Hematopoietic multipotent progenitor cell (in vitro differentiated cells): ENCODE measurements at places on chromosomes 11 and 22. TPM values are rescaled to one million over a fixed set of nuclear protein-coding genes. Genes with fewer than 3 reads are reported as not detected.

PDGFD gene
- total RNA-seq, result 8.3 TPM

ESAM gene
- 5.4 TPM for total RNA-seq

POU2AF3 gene
- total RNA-seq, result not detected

GPR152 gene
- total RNA-seq, result 0.27 TPM

SLC36A4 gene
- total RNA-seq, result 12.1 TPM

MPZL3 gene
- 2.2 TPM for total RNA-seq

SH3BP1 gene
- total RNA-seq, result 32.3 TPM

KCNJ11 gene
- 1.1 TPM for total RNA-seq

RIC3 gene
- 5.7 TPM for total RNA-seq

SCGB1D2 gene
- total RNA-seq, result not detected

SHISAL1 gene
- under 0.01 TPM for total RNA-seq

SOX6 gene
- total RNA-seq, result 0.27 TPM

SART1 gene
- total RNA-seq, result 62.2 TPM

GGTLC3 gene
- total RNA-seq, result not detected

KDM4E gene
- not detected for total RNA-seq

ZC3H12C gene
- total RNA-seq, result 11.8 TPM

KLHL35 gene
- 1.6 TPM for total RNA-seq

RHOD gene
- 0.54 TPM for total RNA-seq

ELMOD1 gene
- not detected for total RNA-seq

HIPK3 gene
- total RNA-seq, result 73.0 TPM

PICK1 gene
- total RNA-seq, result 48.7 TPM

MPEG1 gene
- total RNA-seq, result 1.9 TPM

NRXN2 gene
- total RNA-seq, result 1.6 TPM

KCNQ1 gene
- 1.1 TPM for total RNA-seq

YIF1A gene
- total RNA-seq, result 75.7 TPM
